ENCODE measurements at places on chromosomes 5 and 9. TPM values are rescaled to one million over a fixed set of nuclear protein-coding genes. Genes with fewer than 3 reads are reported as not detected.

DNA sequence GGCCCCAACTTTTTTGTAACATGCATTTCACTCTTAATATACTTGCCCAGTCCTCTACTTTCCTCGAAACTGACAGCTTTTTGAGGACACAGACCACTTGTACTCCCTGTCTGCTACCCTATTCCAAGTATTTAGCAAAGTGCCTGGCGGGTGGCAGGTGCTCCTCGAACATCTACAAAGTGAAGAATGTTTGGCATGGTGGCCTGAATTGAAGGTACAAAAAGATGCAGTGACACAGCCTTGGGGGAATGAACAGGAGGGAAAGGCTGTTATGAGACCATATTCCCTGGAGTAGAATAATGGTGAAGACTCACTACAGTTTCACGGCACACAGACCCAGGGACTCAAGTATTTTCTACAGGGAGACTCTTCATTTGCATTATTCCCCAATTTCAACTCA lies 590.9 kb downstream of the PRELID2 start:
- DNase-seq = no peak

- DNase-seq = no peak
Observed at GRCh38 chr5:178832618-178833201, 27.0 kb upstream of the ZNF354B start.

DNA sequence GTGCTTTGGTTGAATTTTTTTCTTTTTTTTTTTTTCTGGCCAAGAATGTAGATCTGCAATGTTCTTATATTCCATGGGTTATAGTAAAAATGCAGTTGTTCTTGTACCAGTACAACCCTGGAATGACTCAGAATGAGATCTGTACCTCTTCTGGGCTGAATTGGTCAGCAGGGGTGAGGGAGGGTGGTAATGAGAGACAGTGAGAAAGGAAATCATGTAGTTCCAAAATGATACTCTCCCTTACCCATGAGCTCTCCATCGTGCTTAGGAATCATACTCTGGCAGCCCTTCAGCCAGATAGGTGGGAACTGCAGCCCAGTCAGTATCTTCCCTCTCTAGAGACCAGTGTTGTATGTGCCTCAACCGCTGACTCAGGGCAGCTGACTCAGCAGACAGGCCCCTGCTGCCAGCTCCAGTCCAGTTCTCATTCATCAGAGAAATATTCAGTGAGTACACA lies 2.1 kb upstream of the GLIS3 start:
- DNase-seq = no peak

DNA sequence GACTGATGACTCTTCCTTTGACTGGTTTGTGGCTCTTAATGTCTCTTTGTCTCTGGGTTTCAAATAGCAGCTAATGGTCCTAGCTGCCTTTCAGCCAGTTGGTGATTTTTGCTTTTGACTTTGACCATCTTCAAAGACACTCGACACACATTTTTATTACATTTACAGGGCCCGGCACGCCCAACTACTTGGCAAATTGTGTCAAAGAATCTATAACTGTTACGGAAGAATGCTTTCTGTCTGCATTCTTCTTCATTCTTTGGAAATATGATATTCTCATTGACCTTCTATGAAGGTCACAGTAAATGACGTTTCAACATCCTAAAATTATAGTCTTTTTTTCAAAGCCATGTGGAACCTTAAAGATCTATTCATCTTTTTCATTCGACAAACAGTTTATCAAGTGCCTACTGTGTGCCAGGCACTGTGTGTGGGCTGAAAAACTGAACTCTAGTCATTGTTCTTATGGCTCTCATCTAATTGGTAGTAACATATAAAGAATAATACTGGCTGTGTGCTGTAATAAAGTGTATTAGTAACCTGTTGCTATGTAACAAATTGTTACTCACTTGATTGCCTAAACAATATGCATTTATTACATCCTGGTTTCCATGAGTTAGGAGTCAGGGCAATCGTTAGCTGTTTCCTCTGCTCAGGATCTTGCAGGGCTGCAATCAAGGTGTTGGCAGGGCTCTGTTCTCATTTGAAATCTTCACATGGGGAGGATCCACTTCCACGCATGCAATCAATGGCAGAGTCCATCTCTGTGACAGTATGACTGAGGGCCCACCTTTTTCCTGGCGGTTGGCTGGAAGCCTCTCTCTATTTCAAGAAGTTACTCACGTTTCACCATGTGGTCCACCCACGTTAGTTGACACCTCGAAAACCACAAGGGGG lies 7.0 kb upstream of the WHRN start:
- no peak for DNase-seq

GRCh38 chr9:116204252-116204882 lies 50.8 kb downstream of the PAPPA start:
- DNase-seq = no peak

GRCh38 chr5:44697025-44697424 lies 111.7 kb upstream of the MRPS30 start:
- DNase-seq = no peak

- no peak for DNase-seq
Observed at GRCh38 chr5:67123819-67124218, 72.8 kb downstream of the CD180 start.

- no peak for DNase-seq
Observed at GRCh38 chr5:157116483-157116954, 7.7 kb upstream of the HAVCR2 start.

GRCh38 chr9:76557674-76558225 lies 98.8 kb downstream of the GCNT1 start:
- no peak for DNase-seq

DNA sequence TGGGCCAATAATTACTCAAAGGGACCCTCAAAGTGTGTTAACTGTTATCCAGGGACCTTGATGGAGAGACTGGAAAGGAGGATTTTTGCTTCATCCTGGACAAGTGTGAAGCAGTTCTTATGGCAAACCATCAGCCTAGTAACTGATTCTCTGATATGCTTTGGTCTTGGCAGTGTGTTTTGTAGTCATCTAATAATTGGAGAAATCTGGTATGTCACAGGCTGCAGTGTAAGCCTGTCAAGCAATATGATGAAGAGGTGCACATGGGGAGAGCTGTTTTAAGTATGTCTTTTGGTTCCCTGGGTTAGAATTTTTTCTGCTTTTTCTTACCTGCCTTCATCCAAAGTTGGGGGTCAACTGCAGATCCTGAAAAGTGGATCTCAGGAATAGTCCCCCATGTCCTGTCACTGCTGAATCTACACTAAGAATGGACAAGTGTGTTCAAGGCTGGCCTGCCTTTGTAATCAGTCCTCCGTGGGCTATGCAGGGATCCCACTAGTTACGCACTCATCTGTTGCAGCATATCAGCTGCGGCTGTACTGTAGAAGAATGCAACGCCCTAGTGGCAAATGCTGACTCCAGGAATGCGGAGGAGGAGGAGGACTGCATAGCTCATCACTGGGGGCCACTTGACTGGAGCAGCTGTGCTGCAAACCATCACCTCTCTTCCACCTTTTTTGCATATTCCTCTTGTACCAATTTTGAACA lies 1.9 kb downstream of the SPTAN1 start:
- DNase-seq = peak; percentile 52

DNA sequence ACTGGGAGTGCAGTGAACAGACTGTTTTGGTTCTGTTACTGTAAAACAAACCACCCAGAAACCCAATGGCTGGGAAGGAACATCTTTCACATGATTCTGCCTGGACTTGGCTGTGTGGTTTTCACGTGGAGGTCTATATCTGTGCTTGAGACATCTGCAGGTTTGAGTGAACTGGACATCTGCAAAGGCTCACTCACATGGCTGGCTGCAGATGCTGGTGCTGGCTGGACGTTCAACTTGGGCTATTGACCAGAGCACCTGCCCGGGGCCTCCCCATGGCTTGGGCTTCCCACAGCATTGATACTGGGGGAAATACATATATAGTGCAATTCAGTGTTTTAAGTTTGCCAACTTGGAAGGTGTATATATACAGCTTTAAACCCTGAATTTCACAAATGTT lies 6.8 kb downstream of the CTSL start:
- no peak for DNase-seq

- DNase-seq = no peak
Observed at GRCh38 chr5:1495525-1495897, 28.2 kb downstream of the LPCAT1 start.

DNA sequence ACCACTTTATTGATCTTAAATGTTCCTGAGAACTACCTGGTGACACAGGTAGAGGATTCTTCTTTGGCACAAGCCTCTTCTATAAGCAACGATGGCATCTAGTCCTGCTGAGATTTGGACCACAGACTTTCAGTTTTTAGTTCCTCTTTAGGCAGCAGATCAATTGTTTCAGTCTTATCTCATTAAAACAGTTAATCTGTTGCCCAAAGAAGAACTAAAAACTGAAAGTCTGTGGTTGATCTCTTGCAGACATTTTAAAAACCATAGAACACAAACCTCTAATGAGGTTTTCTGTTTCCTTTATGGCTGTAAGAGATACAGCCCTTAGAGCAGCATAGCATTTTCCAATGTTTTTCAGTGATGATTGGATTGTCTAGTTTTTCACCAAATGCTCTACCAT lies 480.9 kb downstream of the MTRR start:
- DNase-seq = no peak

- DNase-seq = no peak
Observed at GRCh38 chr9:89149726-89150125, 28.9 kb downstream of the SHC3 start.

DNA sequence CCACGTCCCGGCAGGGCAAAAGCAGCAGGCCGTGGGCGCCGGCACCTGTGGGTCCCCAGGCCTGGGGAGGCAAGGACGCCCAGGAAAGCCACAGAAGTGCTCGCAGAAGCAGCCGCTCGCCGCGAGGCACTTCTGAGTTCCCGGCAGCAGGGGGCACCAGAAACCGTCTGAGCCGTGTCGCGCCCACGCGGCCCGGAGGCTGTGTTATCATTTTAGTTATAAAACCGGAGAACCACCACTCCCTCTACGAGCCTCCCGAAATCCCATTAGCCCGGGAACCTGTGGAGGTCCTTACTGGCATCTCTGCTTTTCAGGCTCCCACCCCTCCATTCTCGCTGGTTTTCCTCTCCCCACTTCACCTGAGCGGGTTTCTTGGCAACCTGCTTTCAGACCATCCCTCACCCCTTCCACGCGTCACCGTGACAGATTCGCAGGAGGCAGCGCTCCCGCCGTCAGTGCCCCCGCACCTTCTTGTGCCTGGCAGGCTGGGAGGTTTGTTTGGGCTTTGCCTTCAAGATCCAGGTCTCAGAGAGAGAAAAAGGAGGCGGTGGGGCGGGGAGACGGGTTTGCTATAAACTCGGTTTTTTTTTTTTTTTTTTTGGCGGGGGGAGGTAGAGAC lies 2.3 kb downstream of the GDNF start:
- peak; percentile 84 for DNase-seq

DNA sequence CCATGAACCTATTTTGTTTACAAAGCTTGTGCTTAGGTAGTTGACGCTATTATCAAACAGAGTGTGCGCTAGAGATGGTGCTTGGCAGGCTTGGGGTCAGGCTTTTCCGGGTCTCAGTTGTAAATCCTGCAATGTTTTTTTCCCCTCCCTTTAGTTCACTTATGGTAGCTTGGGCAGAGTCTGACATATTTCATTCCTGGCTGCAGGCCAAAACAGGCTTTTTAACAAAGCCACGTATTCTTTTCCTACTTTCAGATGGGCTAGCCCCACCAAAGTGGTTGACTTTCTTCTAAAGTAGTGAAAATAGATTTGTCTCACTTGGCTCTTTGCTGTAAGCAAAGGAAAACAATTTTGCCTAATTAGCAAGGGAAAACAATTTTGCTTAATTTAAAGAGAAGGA lies 58.0 kb upstream of the FBN2 start:
- DNase-seq = peak; percentile 34

- DNase-seq = no peak
Observed at GRCh38 chr9:105289305-105289704, 44.9 kb downstream of the SLC44A1 start.

GRCh38 chr5:9869616-9870288 lies 239.6 kb upstream of the TAS2R1 start:
- DNase-seq = no peak

DNA sequence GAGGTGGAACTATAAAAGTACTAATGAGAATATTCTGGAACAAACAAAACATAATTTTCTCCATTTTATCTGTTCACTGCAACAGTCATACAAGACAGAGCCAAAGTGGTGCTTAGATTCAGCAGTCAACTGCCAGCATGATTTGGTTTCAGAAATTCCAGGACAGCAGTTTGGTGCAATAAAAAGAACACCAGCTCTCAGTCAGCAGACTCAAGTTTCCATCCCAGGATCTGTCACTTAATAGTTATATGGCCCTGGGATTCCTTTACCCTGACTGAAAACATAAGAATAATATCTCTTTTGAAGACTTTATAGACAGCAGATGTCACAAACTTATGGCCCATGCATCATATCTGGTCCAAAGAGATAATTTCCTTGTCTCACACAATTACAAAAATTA lies 92.8 kb upstream of the RASEF start:
- no peak for DNase-seq

DNA sequence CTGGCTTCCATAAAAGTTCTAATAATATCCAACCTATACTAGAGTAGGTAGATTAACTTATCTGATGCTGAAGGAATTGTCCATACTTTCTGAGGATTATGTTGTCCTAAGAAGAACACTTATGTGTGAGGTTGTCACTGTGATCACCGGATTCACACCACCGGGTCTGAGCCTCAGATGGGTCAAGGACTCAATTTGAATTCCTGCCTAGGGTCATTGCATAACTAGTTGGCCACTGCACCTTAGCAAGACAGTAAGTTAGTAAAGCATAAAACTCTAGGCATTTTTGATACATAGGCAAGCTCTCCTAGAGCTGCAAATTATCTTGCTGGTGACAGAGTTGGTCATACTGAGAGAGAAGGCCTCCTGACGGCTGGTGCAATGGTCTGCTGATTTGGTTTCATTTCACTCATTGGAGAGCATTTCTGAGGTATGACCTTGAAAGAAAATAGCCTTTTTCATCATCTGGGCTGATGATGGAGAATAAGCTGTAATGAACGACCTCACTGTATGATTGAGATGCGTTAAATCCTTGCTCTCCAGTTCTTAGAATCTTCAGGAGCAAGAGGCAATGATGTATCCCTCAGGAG lies 72.0 kb upstream of the CKMT2 start:
- DNase-seq = no peak

The LEAP2 gene
- 1.0 TPM for polyA plus RNA-seq

The GBGT1 gene
- polyA plus RNA-seq = 3.1 TPM

The CORO2A gene
- 0.58 TPM for polyA plus RNA-seq

The PPP3R2 gene
- not detected for polyA plus RNA-seq

The CYSRT1 gene
- polyA plus RNA-seq = 1.6 TPM

The ZFP62 gene
- 26.5 TPM for polyA plus RNA-seq

The PIP5K1B gene
- polyA plus RNA-seq = 3.4 TPM

The PTGES gene
- polyA plus RNA-seq = 10.6 TPM

The UGT3A1 gene
- polyA plus RNA-seq = 45.3 TPM

The TMEM252 gene
- 1.3 TPM for polyA plus RNA-seq

Measured in muscle of arm (tissue), 14 donors.